GM06990 (cell line): ENCODE measurements at places on chromosomes 11 and 22.

GRCh38 chr11:75597636-75598035 is 35.6 kb downstream of the SERPINH1 start:
- DNase-seq = no peak

DNA sequence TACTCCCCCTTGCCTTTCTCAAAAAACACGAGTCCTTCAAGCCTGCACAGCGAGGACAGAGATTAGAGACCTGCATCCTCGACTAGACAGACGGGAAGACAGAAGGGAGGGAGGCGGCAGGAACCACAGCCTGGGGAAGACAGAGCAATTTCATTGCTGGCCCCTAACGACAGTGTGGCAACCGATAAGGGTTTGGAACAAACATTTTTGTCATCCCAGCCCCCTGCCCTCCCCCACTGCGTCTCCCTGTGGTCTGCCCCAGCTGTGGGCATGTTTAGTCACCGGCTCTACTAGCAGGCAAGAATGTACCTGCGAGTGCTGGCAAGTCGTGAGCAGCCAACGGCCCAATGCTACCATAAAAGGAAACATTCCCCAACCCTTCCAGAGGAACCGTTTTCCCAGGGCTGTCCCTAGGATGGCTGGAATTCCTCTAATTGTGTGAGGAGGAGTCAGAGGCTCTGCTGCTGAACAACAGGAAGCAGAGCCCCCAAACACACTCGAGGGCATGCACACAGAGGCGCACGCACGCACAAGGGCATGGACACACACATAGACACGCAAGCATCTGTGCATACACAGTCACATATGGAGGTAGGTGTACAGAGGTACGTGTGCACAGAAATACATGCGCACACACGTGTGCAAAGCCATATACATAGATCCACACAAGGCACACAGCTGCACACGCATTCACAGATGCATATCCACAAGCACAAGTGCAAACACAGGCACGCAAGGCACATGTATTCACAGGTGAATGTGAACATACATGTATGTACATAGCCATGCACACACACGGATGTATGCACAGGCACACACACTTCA is 58.3 kb downstream of the MYH9 start:
- DNase-seq = no peak

GRCh38 chr11:92500453-92500852 is 275.8 kb downstream of the FAT3 start:
- DNase-seq = no peak

DNA sequence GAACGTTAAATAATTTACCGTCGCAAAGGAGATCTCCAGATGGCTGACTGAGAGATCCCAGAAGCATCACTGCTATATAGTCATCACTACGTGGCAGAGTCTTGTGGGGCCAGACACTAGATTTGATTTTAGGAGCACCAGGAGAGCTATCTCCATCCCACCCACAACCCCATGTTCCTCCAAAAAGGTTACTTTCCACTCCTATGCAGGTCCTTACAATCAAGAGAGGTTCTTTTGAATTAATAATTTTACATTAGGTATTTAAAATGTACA is 19.4 kb downstream of the GUCY1A2 start:
- no peak for DNase-seq

DNA sequence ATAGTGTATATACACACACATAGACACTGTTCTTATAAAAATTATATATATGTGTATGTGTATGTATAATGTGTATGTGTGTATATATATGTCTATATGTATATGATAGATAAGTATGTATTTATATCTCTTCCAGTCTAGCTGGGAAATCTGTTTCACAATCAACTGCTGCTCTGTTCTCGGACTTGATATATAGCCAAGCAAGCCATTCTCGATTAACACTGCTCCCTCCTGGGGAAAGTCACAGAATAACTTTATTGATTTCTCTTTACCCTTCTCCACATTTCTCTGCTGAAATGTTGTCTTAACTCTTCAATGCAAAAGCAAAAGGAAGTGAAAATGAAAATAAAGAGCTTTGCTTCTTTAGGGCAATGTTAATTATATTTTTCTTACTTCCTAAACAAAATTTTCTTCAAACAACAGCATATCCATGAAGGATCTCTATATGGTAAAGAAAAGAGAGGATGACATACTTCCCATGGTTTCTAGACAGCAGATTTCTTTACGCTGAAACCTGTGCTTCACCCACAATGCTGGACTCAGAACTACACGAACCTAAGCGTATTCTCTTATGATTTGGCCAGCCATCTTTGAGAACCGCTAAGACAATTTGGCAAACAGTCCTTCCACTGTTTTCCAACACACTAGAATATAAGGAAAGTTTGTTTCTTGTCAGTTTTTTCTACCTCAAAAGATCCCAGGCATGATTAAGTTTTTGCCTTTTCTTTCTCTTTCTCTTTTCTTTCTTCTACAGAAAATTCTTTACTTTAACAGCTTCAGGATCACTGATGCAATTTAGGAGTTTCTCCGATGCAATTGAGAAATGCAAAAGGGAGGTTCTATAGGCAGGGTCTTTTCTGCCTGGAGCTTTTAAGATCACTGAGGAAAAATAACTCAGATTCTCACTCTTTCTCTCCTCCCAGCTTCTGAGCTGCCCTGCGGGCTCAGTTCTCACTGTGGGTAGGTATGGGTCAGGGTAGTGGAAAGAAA is 1.9 kb downstream of the BLID start:
- no peak for DNase-seq

DNA sequence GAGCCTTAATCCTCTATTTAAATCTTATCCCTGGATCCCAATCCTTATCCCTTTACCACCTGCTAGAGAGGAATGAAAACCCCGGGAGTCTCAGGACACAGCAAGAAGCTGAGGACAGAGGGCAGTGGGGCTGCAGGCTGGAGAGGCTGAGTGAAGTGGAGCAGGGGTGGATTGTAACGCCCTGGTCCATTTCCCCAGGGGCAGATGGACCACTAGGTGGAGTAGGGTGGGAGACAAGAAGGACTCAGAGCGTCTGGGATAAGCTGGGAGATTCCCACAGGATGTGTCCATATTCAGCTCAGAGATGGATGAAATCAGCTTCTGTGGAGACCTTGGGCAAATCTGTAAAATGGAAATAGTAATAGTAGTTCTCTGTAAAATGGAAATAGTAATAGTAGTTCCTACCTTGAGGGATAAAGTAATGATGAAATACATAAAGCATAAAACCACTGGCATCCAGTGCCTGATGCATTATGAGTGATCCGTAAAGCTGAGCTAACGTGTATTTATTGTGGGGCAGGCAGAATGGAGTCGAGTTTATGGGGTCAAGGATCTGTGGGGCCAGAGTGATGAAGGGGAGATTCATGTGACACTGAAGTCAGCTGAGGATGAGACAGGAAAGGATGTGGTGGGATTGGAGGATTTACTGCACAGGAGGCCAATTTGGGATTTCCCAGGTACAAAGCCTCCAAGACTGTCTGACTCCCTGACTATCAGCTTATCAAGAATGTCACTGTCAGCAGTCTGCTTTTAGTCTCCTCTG is 1.9 kb upstream of the ROBO4 start:
- no peak for DNase-seq

DNA sequence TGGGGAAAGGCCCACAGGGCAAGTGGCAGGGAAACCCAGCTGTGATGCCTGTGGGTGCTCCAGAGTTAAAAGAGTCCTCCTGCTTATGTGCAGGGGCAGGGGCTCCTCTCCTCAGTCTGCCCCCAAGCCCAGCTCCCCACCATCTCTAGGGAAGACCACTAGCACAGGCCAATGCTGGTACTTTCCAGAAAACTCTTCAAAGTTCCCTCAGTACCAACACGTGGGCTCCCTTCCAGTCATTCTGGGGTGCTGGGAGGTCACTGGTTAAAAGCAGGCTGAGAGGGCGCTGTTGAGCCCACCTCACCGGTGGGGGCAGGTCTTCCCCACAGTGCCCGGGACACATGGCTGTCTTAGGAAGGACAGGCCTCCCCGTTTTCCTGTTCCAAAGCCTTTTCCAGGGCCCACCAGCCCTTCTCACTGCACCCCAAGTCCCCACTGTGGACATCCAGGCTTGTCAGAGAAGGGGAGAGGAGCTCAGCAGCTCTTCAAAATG is 154.6 kb downstream of the TRIM29 start:
- DNase-seq = no peak

DNA sequence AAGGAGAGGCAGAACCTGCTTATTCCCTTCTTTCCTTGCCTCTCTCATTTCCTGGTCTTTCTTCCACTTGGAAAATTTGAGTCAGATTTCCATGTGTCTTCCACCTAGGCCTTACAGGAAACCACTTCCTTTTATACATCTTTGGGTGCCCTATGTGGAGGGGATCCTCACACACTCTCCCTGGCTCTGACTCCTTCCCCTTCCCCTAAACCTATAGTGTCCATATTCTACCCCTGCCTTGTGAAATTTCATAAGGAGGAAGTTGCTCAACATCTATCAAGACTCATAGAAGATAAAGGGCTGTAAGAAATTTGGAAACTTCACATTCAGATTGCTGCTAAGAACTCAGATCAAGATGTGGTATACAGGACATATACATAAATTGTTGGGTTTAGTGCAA is 20.4 kb downstream of the TUG1 start:
- DNase-seq = no peak

- no peak for DNase-seq
Measured at GRCh38 chr22:44574057-44574639, 76.1 kb upstream of the RTL6 start.

GRCh38 chr22:38230108-38230825 is 28.5 kb downstream of the MAFF start:
- DNase-seq = no peak

- no peak for DNase-seq
Measured at GRCh38 chr11:19499026-19499669, 213.5 kb upstream of the NAV2 start.

DNA sequence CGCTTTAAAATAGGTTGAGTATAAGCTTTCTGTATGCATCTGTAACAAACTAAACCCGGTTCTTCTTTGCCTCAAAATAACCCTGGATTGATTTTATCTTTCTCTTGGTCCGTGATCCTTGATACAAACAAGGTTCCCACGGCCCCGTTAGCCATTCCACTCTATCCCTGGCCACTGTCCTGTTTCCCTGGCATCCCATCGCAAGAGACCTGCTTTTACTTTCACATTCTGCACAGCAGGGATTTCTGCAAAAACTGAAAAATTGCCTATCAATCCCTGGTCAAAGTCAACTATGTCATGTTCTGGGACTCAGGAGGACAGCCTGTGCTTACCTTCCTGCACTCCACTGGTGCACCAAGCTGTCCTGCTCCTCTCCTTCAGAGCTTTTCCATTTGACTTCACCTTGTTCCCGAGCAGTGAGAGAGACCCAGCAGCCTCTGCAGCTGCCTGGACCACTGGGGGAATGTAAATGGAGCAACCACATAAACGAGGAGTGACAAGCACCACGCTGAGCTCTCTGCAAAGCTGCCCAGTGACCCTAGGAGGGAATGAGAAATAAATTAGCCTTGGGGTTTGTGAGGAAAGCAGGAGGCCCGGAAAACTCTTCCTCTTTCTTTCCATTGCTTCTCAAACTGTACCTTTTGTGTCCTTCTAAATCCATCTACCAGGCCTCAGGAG is 175.9 kb downstream of the NTM start:
- DNase-seq = no peak

DNA sequence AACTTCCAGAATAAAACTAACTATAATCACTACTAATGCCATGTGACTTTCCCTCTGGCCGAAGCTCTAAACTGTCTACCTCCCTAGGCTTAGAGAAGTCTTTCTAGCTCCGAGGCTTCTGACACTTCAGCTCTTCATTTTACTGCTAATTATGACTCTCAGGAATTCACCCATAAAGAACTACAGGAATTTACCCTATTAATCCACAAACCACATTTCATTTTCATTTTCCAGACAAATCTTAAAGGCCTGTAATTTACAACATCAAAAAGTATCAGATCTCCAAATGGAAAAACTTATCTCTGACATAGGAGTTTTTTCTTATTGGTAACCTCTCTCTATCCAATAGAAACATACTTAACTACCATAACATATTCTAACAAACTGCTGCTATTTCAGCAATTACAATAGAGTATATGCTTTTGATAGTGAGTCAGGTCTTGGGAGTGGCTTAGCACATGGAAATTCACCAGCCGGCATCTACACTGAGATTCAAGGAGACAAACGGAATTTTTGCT is 33.4 kb downstream of the MRTFA start:
- no peak for DNase-seq

GRCh38 chr11:63870351-63871140 is 31.6 kb downstream of the MARK2 start:
- DNase-seq = no peak

GRCh38 chr11:75004215-75004614 is 15.5 kb downstream of the NEU3 start:
- DNase-seq = no peak

DNA sequence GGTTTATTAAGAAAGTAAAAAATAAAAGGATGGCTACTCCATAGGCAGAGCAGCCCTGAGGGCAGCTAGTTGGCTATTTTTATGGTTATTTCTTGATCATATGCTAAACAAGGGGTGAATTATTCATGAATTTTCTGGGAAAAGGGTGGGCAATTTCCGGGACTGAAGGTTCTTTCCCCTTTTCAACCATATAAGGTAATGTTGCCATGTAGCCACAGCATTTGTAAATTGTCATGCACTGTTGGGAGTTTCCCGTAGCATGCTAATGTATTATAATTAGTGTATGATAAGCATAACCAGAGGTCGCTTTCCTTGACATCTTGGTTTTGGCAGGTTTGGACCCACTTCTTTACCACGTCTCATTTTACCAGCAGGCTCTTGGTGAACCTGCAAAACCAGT is 610.4 kb upstream of the B3GAT1 start:
- no peak for DNase-seq

GRCh38 chr11:12171921-12172320 is 61.5 kb downstream of the MICAL2 start:
- DNase-seq = no peak

DNA sequence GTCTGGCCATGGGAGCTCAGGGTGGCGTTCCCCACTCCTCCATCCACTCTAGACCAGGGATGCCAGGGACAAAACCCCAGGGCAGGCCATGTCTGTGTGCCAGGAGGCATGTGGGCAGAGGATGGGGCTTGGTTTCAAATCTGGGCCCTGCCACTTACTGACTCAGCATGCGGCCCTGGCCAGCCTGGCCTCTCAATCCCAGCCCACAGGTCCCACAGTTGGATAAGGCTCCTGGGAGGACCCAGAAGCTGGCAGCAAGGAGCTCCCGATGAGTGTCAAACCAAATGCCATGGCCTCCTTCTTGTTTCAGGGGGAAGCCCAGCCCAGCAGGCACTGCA is 1290.4 kb downstream of the BRD1 start:
- DNase-seq = no peak

GRCh38 chr11:1565904-1566247 is 6.2 kb downstream of the DUSP8 start:
- DNase-seq = no peak

- DNase-seq = no peak
Measured at GRCh38 chr11:44550123-44550522, 15.3 kb upstream of the CD82 start.

- DNase-seq = no peak
Measured at GRCh38 chr11:30128269-30128932, 102.4 kb upstream of the FSHB start.

- peak; percentile 17 for DNase-seq
Measured at GRCh38 chr11:107999759-108000455, 8.8 kb upstream of the CUL5 start.

- peak; percentile 15 for DNase-seq
Measured at GRCh38 chr11:19281041-19281440, 40.3 kb upstream of the E2F8 start.
